ENCODE measurements at places on chromosomes 7 and 10. TPM values are rescaled to one million over a fixed set of nuclear protein-coding genes. Genes with fewer than 3 reads are reported as not detected.

PRPF18 gene
- 24.1 TPM for total RNA-seq

TMEM139 gene
- total RNA-seq: 0.46 TPM

CAMK2B gene
- 0.92 TPM for total RNA-seq

FRMD4A gene
- total RNA-seq: not detected

DPP6 gene
- not detected for total RNA-seq

TAS2R5 gene
- 1.3 TPM for total RNA-seq

GIMAP7 gene
- total RNA-seq: not detected

PDZD7 gene
- 1.8 TPM for total RNA-seq

GRCh38 chr7:8200316-8200715 is 61.7 kb downstream of the ICA1 start:
- DNase-seq: no peak

DNA sequence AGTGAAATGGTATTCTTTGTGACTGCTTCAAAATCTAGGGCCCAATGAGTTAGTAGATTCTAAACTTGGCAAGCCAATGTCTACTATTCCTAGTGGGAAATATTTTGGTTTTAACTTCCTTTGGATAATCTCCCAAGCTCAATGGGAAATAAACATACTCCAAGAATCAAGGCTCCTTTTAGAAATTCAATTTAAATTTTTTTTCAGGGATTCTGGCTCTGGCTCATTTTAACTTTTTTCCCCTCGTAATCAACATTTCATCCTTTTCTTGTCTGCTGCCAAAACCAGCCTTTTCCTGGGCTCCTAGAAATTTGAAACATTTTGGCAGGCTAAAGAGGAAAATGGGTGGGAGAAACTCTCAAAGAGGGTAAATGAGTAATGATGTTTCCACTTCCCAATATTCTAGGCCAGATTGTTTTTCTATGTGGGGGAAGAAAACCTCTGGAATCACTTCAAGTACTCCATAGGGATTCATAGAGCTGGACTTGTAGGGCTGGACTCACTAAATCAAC is 85.6 kb upstream of the AGR3 start:
- DNase-seq: no peak

- DNase-seq: no peak
Measured at GRCh38 chr7:51783241-51783640, 466.6 kb upstream of the COBL start.

DNA sequence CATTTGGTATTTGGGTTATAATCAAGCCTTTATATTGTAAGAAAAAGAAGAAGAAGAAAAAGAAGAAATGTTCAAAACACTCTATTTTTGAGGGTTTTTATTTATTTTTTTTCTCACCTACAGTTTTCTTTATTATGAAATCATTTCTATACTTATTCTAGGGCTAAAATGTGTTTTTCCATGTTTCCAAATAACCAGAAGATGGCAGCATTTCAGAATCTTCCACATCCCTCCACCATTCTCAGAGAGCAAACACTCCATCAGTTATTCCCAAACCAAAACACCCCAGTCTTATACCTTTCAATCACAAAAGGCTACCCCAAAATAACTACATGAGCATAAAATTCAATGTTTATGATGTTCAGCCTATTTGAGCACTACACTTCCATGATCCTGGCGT is 38.7 kb upstream of the PPP1R17 start:
- DNase-seq: no peak

DNA sequence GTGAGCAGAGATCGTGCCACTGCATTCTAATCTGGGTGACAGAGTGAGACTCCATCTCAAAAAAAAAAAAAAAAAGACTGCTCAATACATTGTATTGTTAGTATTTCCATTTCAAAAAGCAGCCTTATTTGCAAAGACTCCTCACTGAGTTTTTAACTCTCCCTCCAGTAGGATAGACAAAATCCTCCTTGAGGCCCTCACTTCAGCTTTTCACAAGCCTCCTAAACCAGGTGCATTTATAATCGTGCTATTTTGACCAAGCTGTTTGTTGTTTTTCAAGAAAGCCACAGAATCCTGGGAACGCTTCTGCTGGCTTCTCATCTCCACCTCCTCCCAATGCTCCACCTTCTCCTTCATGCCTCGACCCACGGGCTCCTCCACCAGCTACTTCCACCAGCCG is 6.3 kb upstream of the DDIT4 start:
- DNase-seq: no peak

GRCh38 chr7:44305564-44306507 is 19.6 kb downstream of the CAMK2B start:
- DNase-seq: no peak

DNA sequence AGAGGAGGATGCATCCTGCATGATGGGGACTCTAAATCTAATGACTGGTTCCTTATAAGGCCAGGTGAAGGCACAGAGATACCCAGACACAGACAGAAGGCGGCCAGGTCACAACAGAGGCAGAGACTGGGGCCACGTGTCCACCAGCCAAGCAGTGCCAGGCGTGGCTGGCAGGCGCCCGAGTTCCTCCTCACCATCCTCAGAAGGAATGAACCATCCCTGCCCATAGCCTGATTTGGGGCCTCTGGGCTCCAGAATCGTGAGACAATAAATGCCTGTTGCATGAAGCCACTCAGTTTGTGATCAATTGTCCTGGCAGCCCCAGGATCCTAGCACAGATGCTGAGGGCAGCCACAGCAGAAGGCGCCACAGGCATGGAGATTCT is 69.0 kb upstream of the TNRC18 start:
- DNase-seq: no peak

- no peak for DNase-seq
Measured at GRCh38 chr7:100071018-100071723, 10.4 kb downstream of the ZNF3 start.

DNA sequence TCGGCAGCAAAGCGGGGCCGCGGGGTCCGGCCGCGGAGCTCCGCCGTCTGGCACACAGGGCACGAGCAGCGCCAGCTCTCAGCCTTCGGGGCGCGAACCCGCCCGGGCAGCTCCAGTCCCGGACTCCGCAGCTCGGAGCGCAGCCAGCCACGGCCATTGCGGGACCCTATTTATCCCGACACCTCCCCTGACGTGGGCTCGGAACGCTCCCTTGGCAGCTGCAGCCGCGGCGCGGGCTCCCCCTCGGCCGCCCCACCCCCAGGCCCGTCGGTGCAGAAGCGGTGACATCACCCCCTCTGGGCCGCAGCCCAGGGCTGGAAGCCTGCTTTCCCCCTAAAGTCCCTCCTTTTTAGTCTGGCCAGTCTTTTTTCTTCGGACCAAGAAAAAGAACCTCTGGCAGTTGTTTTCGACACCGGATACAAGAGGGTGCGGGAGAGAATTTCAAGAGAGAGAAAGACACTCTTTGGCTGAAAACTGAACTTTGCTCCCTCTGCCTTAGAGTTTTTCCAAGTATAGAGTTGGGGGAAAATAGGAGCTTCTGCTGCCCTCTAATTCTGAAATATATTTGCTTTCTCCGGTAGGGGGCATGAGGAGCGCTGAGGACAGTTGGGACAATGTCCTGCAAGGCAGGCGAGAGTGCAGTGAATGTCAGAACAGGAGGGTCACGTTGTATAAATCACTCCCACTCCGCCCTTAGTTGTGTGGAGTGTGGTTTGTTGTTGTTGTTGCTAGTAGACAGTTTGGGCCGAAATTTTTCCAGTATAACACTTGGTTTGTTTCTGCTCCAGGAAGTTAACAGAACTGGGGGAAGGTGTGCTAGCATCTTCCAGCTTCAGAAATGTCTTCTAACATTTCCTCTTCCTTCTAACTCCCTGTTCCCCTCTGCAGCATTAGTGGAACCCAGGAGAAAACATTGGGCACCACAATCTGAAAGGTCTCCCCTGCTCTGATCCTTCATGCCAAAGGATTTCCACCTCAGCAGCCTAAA is at the start of gene SFRP4:
SFRP4 (minus strand) TSS at position 145 of the 988 bp plus-strand sequence. CDS start 280 bp downstream, outside the sequence.
- peak; percentile 23 for DNase-seq

DNA sequence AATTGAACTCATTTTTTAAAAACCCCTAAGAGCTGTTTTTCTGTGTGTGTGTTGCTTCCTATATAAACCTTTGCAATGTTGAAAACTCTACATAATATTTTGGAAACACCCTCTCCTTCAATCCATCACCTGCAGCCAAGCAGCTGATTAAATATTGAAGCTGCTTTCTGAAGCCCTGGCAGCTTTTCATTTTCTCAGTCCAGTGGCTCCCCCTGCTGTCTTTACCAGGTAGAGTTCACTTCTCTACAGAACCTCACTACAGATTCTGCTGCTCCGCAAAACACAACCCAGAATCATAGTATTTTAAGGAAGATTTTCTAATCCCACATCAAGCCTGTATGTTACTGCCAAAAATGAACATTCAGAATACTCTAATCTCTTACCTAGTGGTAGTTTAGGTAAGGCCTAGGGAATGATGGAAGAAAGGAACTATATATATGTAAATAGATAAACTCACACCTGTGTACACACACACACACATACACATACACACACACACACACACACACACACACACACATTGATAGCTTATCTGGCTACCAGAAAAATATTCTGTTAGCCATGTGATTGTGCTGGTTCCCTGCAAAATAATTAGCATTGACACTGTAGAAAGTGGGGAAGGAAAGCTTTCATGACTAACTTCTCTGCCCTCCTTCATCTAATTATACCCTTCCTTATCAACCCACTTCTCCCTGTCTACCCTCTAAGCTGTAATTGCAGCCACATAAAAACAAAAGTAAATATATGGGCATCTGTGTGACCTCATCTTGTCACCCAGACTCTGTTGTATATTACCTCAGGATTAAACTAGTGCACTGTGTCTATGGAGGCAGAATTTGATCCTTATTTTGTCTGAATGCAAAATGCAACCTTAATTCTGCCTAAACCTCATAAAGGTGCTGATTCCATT is 229.5 kb upstream of the FZD1 start:
- DNase-seq: peak; percentile 61

DNA sequence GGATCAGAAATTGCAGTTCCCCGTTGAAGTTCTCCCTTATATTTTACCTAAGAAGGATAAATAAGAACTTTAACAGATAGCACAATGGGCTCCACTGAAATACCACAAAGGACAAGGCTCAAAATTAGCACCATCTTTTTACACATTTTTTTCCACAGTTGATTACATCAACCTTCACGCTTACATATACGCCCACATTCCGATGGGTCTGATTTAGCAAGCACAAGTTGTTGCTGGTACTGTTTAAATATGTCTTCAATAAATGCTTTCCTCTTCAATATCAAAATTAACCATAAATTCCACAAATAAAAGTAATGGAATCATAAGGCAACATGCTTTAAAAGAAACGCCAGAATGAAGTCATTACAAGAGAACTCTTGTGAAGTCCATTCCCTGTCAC is 79.5 kb downstream of the NEBL start:
- DNase-seq: no peak

GRCh38 chr10:102626026-102626685 is 18.1 kb upstream of the TRIM8 start:
- no peak for DNase-seq

DNA sequence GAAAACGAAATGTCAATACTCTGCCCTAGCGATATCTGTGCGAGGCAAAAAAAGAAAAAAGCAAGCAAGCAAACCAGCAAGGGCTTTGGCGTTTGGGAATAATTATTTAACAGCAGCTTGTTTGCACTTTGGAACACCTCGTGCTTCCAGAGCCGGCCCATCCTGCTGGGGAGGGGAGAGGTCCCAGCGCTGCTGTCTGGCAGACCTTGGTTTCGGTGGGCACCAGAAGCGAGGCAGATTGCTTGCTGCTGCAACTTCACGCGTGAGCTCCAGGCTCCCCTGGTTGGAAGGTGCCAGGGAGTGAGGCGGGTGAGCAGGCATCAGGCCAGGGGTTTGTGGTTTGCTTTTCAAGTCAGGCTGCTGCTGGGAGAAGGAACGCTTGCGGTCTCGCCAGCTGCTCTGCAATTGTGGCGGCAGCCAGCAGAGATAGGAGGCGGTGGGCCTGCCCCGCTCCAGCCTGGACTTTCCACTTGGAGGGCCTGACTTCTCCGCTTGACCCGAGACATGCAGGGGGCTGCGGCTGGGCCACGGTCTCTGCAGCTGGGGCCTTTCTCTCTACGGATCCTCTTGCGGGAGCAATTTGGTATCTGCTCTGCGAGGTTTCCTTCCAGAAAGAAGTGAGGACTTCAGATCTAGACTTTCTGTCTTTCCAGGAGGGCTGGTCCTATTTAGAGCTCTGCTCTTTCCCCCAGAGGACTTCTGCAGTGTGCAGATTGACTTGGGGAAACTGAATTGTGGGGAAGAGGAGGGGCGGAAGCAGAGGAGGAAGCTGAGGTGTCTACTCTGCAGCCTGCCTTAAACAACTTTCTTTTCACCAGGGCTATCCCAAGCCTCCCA is 131.4 kb downstream of the PRPF18 start:
- DNase-seq: no peak

DNA sequence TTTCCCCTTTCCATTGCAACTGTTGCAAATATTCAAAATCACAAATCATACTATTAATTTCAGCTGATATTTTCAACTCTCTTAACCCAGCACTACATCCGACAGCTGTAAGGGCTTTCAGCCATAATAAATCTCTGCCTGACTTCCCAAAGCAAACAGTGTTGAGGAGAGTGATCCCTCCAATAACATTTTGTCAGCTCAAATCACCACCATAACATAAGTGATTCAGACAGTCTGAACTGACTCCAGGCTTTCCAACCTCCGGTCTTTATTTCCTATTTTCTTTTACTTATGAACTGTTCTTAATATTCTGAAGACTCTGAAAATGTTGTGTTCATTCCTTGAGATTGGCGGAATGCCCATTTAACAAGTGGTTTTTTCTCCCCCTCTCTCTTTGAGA is 1085.9 kb downstream of the GATA3 start:
- DNase-seq: no peak

DNA sequence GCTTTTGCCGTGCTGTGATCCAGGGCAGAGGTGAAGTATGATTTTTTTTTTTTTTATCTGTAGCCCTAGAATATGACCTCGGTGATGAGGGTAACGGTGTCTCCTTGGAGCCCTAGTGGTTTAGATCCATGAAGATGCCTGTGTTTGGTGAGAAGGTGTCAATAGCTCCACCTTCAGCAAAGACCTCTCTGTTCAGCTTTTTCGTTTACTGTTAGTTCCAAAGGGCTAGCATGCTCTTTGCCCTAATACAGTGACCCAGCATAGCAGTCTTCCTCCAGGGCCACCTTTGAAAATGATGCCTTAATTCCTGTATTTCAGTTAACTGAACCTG is 746 bp upstream of the MRPS16 start:
- peak; percentile 63 for DNase-seq

DNA sequence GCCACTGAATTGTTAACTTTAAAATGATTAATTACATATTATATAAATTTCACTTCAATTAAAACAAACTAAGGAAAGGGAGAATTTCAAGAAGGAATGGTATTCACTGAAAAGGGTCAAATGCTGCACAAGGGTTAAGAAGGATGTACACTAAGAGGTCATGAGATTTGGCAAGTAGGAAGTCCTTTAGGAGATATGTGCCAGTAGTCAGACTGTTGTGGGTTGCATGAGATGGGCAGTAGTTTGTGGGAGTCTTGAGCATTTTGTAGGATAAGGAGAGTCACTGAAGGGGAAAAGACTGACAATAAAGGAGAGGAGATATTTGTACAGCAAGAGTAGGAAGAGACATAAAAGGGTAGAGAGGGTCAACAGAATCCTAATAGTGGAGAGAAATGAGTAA is 12.4 kb upstream of the PTPN12 start:
- DNase-seq: no peak

GRCh38 chr10:64379898-64380297 is 858.7 kb downstream of the REEP3 start:
- DNase-seq: no peak

Measured in OCI-LY7 (cell line).